Neural progenitor cell (in vitro differentiated cells): ENCODE measurements at places on chromosomes 3 and 15. TPM values are rescaled to one million over a fixed set of nuclear protein-coding genes. Genes with fewer than 3 reads are reported as not detected.
A peak's percentile ranks its signal among the peaks of the same experiment; 100 is the strongest.

- no peak for DNase-seq
- no peak overlapping the region for H3K27ac ChIP-seq
- no peaks in the 10 kb centered on the region for H3K36me3 ChIP-seq
- no peaks in the 10 kb centered on the region for H3K27me3 ChIP-seq
- H3K4me1 ChIP-seq, result no peaks in the 10 kb centered on the region
Measured at GRCh38 chr3:47251689-47252088, 30.9 kb downstream of the KIF9 start.

GRAMD2A gene
- 0.40 and 0.43 TPM in 2 replicates for total RNA-seq

MAP2K5 gene
- total RNA-seq, result 11.1 and 17.2 TPM in 2 replicates

CRYGS gene
- 1.1 and 1.4 TPM in 2 replicates for total RNA-seq

DNA sequence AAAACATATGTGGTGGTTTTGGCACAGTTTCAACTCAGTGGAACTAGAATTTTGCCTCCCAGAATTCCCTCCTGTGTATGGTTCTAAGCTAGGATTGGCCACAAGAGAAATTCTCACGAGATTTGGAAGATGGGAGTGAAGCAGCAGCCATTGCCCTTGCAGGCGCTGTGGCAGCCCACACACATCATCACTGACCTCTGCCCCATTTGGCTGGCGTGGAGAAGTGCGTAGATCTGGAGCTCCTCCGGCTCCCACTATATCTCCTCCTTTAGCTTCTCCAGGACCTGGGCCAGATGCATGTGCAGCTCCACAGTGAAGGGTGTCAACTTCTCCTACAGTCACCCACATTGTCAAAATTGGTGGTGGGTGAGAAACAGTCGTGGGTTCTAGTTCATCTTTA lies 199.6 kb downstream of the EFHB start:
- H3K4me1 ChIP-seq, result peaks cover under 1% of the 10 kb centered on the region
- H3K36me3 ChIP-seq, result no peaks in the 10 kb centered on the region
- H3K27ac ChIP-seq, result no peak overlapping the region
- no peaks in the 10 kb centered on the region for H3K27me3 ChIP-seq
- no peak for DNase-seq

SMAD3 gene
- 12.5 and 14.3 TPM in 2 replicates for total RNA-seq

DNA sequence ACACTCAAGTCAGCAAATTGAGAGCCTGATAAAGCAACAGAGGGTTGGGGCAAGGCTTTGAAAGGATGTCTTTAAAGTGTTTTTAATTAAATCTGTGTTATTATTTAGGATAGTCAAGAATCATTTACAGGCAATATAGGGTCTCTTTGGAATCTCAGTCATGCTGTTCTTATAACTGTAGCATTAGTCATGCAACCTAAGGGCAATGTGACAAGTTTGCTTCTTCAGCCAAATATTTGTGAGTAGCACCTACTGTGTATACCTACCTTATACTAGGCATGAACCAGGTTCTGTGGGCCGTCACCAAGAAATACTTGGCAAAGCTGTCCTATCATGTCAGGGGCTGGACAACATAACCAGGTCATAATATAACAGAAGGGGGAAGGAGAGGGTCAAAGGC lies 184.6 kb upstream of the TRIM42 start:
- no peak overlapping the region for H3K27ac ChIP-seq
- no peak overlapping the region for H3K4me3 ChIP-seq
- no peak for DNase-seq

DNA sequence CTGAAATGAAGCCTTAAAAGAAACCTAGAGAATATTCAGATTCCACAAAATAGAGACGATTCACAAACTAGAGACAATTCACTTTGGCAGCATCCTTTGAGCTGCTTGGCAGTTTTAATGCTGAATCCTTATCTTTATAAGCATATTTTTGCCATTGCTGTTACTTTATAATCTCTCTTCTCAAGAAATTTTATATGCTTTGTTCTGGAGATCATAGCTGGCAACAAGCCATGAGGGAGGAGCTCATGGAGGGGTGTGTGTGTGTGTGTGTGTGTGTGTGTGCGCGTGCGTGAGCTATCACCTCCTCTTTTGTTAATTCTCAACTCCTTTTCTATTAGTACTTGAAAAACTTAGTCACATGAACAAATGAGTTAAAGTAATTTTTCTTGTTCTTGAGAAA lies 495.0 kb upstream of the RGMA start:
- no peak for DNase-seq
- no peak overlapping the region for H3K27ac ChIP-seq
- no peaks in the 10 kb centered on the region for H3K36me3 ChIP-seq
- no peak overlapping the region for H3K4me3 ChIP-seq

GRCh38 chr15:49154359-49154758 lies 1.0 kb downstream of the COPS2 start:
- H3K4me3 ChIP-seq, result peak overlapping the region; percentile 96
- peaks cover 18% of the 10 kb centered on the region for H3K4me1 ChIP-seq
- no peaks in the 10 kb centered on the region for H3K36me3 ChIP-seq
- DNase-seq, result no peak
- no peaks in the 10 kb centered on the region for H3K27me3 ChIP-seq
- no peak overlapping the region for H3K27ac ChIP-seq

GRCh38 chr3:69250014-69250413 lies 127.6 kb upstream of the LMOD3 start:
- no peak overlapping the region for H3K4me3 ChIP-seq
- H3K27me3 ChIP-seq, result no peaks in the 10 kb centered on the region
- peak; percentile 74 for DNase-seq
- no peaks in the 10 kb centered on the region for H3K36me3 ChIP-seq

- no peaks in the 10 kb centered on the region for H3K4me1 ChIP-seq
- H3K36me3 ChIP-seq, result no peaks in the 10 kb centered on the region
- H3K4me3 ChIP-seq, result no peak overlapping the region
- peaks cover 9% of the 10 kb centered on the region for H3K27me3 ChIP-seq
- DNase-seq, result no peak
- no peak overlapping the region for H3K27ac ChIP-seq
Measured at GRCh38 chr15:45203182-45203581, 15.4 kb upstream of the SHF start.

PSTPIP1 gene
- 0.19 and 0.77 TPM in 2 replicates for total RNA-seq

PLAAT1 gene
- total RNA-seq, result 4.9 and 5.0 TPM in 2 replicates

ALDH1L1 gene
- total RNA-seq, result 0.31 and 0.60 TPM in 2 replicates

GRCh38 chr3:54164192-54164975 lies 42.0 kb downstream of the CACNA2D3 start:
- no peak overlapping the region for H3K27ac ChIP-seq
- H3K36me3 ChIP-seq, result no peaks in the 10 kb centered on the region
- no peak for DNase-seq

- H3K27ac ChIP-seq, result no peak overlapping the region
- no peaks in the 10 kb centered on the region for H3K27me3 ChIP-seq
- no peaks in the 10 kb centered on the region for H3K36me3 ChIP-seq
- no peak for DNase-seq
Measured at GRCh38 chr3:78873641-78874040, 894.2 kb downstream of the ROBO1 start.

RAB8B gene
- total RNA-seq, result 61.3 and 107 TPM in 2 replicates

DNA sequence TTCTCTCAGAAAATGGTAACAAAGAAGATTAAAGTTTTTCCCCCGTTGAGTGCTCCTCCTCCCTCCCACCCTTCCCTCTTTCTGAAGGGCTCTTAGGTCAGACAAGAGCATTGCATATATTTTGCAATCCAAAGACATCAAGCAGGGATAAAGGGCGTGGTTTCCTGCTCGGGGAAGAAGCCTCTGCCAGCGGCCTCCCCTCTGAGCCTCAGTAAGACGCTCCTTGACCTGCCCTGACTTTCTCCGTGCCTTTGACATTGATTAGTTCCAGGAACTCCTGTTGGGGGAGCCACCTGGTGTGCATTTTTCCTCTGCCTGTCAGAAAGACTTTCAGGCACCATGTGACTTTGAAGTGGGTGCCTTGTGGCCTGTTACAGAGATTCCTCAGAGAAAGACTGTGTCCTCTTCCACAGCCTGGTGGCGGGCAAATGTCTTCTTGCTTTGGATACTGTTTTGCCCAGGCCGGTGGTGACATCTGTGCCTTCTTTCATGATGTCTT lies 87.2 kb upstream of the TBL1XR1 start:
- no peaks in the 10 kb centered on the region for H3K36me3 ChIP-seq
- H3K27ac ChIP-seq, result no peak overlapping the region
- peak; percentile 48 for DNase-seq
- H3K4me1 ChIP-seq, result peaks cover 18% of the 10 kb centered on the region

FETUB gene
- not detected in 2 replicates for total RNA-seq

TM4SF1 gene
- not detected in 2 replicates for total RNA-seq

DNA sequence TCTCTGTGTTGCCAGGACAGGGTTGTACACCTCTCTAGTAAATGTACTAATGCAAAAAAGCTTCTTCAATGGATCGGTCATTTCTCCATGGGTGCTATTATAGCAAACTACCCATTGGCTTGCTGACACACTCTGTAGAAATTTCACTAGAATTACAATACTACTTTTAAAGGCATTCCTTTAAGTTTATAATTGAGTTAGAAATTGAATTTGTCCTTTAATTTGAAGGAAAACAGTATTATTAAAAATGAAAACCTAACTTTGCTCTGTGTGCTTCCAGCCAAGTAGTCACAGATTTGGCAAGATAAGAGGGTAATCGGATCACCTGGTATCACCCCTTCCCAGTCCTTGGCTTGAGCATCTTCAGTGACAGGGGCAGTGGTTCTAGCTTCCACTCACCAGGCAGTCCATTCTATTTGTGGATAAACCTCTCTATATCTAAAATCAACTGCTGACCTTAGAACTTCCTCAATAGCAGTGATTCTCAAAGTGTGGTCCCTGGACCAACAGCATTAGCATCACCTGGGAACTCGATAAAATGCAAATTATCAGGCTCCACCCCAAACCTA lies 93.2 kb downstream of the GHSR start:
- DNase-seq, result no peak
- no peaks in the 10 kb centered on the region for H3K36me3 ChIP-seq
- no peak overlapping the region for H3K4me3 ChIP-seq
- H3K4me1 ChIP-seq, result no peaks in the 10 kb centered on the region
- no peak overlapping the region for H3K27ac ChIP-seq

- H3K36me3 ChIP-seq, result no peaks in the 10 kb centered on the region
- no peak overlapping the region for H3K27ac ChIP-seq
Measured at GRCh38 chr15:73239564-73240215, 129.1 kb downstream of the HCN4 start.

TRPM1 gene
- not detected in 2 replicates for total RNA-seq

- no peak overlapping the region for H3K4me3 ChIP-seq
- peaks cover 7% of the 10 kb centered on the region for H3K4me1 ChIP-seq
- H3K27me3 ChIP-seq, result no peaks in the 10 kb centered on the region
- DNase-seq, result no peak
- H3K36me3 ChIP-seq, result no peaks in the 10 kb centered on the region
- no peak overlapping the region for H3K27ac ChIP-seq
Measured at GRCh38 chr15:65845826-65846519, 23.3 kb upstream of the RAB11A start.

TPRG1 gene
- 0.37 and 0.71 TPM in 2 replicates for total RNA-seq

MB21D2 gene
- 11.3 and 15.1 TPM in 2 replicates for total RNA-seq

DNA sequence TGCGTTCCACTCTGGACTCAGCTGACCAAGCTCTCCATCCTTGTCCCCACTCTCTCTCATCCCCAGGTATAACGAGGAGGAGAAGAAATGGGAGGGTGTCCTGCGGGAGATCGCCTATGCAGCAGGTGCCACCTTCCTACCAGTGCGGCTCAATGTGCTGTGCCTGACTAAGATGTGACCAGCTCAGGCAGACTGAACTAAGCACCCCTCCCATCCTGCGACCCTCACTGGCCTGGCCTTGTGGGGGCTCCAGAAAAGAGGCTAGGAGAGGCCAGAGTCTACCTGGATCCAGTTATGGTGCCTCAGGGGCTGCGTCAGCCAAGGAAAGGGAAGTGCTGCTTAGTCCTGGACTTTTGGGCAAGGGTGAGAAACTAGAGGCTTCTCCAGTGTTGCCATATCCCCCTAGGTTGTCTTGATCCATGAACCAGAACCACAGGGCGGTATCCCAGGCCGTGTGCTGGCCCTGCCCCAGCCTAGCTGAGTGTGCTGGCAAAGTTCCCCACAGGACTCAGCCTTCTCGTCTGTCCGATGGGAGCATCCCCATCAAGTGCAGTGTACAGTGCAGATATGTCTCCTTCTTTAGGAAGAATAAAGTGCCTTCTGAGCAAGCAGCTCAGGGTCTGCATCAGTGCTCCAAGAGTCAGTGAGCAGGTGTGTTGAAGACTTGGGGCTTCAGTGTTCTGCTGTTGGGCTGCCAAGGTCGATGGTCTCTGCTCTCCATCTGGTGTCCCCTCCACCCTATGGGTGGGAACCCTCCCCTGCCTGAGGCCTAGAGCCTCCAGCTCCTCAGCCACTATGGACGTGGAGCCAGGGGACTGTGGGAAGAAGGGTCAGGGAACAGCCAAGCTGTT lies 6.7 kb downstream of the KLHL40 start:
- no peak for DNase-seq
- no peaks in the 10 kb centered on the region for H3K27me3 ChIP-seq
- no peak overlapping the region for H3K27ac ChIP-seq
- H3K36me3 ChIP-seq, result no peaks in the 10 kb centered on the region

SPINK8 gene
- total RNA-seq, result not detected in 2 replicates

SYNPR gene
- total RNA-seq, result 0.30 and 0.59 TPM in 2 replicates

CPA3 gene
- total RNA-seq, result not detected in 2 replicates

MESP1 gene
- 0.31 TPM in 1 of 2 replicates, not detected in the other for total RNA-seq

DNA sequence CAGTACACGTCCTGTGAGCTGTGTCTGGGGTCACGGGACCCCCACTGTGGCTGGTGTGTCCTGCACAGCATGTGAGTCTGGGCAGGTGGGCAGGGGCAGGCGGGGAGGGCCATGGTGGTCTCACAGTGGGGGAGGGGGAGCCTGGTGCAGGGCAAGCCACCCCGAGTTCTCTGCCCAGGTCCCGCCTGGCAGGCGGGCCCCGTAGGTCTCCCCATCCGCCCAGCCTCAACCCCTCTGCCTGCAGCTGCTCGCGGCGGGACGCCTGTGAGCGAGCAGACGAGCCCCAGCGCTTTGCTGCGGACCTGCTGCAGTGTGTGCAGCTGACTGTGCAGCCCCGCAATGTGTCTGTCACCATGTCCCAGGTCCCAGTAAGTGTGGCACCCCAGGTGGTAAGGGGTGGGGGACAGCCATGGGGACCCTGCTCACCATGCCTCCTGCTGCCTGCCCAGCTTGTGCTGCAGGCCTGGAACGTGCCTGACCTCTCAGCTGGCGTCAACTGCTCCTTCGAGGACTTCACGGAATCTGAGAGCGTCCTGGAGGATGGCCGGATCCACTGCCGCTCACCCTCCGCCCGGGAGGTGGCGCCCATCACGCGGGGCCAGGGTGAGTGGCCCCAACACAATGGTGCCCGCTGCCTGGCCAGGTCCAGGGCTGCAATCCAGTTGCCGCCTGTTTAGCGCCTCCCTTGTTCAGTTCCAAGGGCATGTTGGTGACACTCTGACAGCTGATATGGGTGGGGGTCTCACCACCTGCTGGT lies 21.9 kb downstream of the PLXNA1 start:
- DNase-seq, result no peak
- no peaks in the 10 kb centered on the region for H3K36me3 ChIP-seq
- peaks cover 11% of the 10 kb centered on the region for H3K4me1 ChIP-seq
- H3K27ac ChIP-seq, result no peak overlapping the region
- no peaks in the 10 kb centered on the region for H3K27me3 ChIP-seq

DNA sequence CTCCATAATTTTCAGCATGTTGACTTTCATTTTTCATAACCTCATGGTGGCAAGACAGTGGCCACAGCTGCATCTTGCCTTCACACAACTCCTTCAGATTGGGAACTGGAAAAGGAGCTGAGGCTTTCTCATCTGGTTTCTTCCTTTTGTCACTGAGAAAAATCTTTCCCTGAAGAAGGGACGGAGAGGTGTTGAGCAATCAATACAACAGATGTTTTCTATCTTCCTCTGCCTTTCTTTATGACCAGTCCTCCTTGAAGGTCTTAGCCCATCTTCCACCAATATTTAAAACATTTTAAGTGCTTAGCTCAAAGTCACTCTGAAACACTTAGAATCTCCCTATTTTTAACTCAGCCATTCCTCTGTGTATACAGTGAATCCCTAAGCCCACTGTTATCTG lies 11.9 kb downstream of the ZNF660 start:
- H3K27me3 ChIP-seq, result no peaks in the 10 kb centered on the region
- no peak for DNase-seq
- no peak overlapping the region for H3K27ac ChIP-seq
- no peak overlapping the region for H3K4me3 ChIP-seq
